Activated CD8-positive, alpha-beta T cell treated with anti-CD3 and anti-CD28 coated beads for 36 hours (primary cell): ENCODE measurements at places on chromosomes 7 and 10. TPM values are rescaled to one million over a fixed set of nuclear protein-coding genes. Genes with fewer than 3 reads are reported as not detected.

GRCh38 chr7:27846388-27846787, 106.4 kb downstream of the TAX1BP1 start:
- no peak overlapping the region for H3K4me3 ChIP-seq
- no peak for DNase-seq
- H3K36me3 ChIP-seq = no peaks in the 10 kb centered on the region

- no peak overlapping the region for H3K4me3 ChIP-seq
- H3K36me3 ChIP-seq = peaks cover 2% of the 10 kb centered on the region
- H3K4me1 ChIP-seq = no peaks in the 10 kb centered on the region
- H3K27me3 ChIP-seq = no peaks in the 10 kb centered on the region
- no peak for DNase-seq
These were observed 18.9 kb downstream of the BHLHA15 start for GRCh38 chr7:98229991-98230745.

The GRM3 gene
- total RNA-seq = not detected

- peaks cover 29% of the 10 kb centered on the region for H3K27me3 ChIP-seq
- no peak overlapping the region for H3K4me3 ChIP-seq
- DNase-seq = peak; percentile 61
- no peaks in the 10 kb centered on the region for H3K36me3 ChIP-seq
These were observed 2.7 kb upstream of the PDGFA start for GRCh38 chr7:522071-522950.

The OR6B1 gene
- total RNA-seq = not detected

The APBB1IP gene
- 64.8 TPM for total RNA-seq

DNA sequence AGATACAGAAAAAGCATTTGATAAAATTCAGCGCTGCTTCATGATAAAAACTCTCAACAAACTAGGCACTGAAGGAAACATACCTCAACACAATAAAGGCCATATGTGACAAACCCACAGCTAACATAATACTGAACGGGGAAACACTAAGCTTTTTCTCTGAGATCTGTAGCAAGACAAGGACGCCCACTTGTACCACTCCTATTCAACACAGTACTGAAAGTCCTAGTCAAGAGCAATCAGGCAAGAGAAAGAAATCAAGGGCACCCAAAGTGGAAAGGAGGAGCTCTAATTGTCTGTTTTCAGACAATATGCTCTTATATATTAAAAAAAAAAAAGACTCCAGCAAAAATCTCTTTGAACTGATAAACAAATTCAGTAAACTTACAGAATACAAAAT, 13.3 kb downstream of the DIP2C start:
- H3K36me3 ChIP-seq = no peaks in the 10 kb centered on the region
- H3K4me1 ChIP-seq = peaks cover 7% of the 10 kb centered on the region
- H3K27me3 ChIP-seq = peaks cover 5% of the 10 kb centered on the region
- no peak overlapping the region for H3K4me3 ChIP-seq
- no peak for DNase-seq
- no peak overlapping the region for H3K27ac ChIP-seq

DNA sequence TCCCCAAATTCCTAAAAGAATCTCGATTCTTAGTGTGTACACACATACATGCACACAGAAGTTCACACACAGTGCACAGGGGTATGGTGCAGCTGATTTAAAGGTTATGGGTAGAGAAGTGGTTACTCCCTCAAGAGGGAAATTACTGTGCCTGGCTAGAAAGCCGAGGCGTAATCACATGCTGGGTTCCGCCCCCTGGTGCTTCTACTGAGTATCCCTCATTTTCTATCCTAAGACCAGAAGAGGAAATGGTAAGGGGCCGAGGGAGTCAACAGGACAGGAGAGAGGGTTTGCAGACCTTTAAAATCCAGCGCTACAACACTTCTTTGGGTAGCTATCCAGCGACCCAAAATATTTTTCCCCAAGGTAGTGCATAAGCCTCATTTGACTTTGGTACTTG, 147.3 kb upstream of the TMEM196 start:
- H3K27ac ChIP-seq = no peak overlapping the region
- no peaks in the 10 kb centered on the region for H3K4me1 ChIP-seq
- no peaks in the 10 kb centered on the region for H3K27me3 ChIP-seq
- no peaks in the 10 kb centered on the region for H3K36me3 ChIP-seq
- no peak for DNase-seq

The WDFY4 gene
- 0.90 TPM for total RNA-seq

The DPP6 gene
- not detected for total RNA-seq

DNA sequence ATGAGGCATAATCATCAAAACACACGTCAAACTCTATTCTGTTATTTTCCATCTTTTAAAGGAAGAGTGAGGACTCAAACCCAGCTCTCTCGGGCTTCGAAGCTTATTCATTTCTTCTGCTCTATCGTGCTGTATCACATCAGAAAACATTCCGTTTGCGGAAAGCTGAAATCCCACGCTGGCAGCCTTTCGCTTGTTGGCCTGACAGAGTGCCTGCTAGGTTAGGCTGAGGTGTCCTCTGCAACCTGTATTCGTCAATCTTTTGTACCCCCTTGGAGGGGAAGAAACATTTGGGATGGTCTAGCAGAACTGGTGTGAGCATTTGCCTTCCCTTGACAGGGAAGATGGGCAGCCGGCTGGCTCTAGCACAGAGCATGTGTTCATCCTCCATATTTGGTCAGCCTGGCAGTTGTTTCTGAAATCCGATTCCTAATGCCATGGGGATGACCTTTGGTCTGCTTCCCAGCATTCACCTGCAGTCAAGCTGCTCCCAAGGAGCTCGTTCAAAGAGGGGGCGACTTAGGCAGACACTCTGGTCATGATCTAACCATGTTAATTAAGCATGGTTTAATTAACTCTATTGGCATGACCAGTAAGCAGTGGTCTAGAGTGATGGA, 55.2 kb downstream of the TACC2 start:
- H3K27ac ChIP-seq = no peak overlapping the region
- no peaks in the 10 kb centered on the region for H3K4me1 ChIP-seq
- peaks cover 4% of the 10 kb centered on the region for H3K27me3 ChIP-seq
- no peak for DNase-seq
- H3K36me3 ChIP-seq = no peaks in the 10 kb centered on the region
- no peak overlapping the region for H3K4me3 ChIP-seq

GRCh38 chr7:73451780-73452398, 18.3 kb downstream of the FZD9 start:
- peaks cover 60% of the 10 kb centered on the region for H3K36me3 ChIP-seq
- no peak overlapping the region for H3K4me3 ChIP-seq
- no peak overlapping the region for H3K27ac ChIP-seq
- DNase-seq = no peak
- H3K27me3 ChIP-seq = no peaks in the 10 kb centered on the region

GRCh38 chr7:5234852-5235831, 45.1 kb downstream of the WIPI2 start:
- no peak overlapping the region for H3K4me3 ChIP-seq
- peaks cover 10% of the 10 kb centered on the region for H3K27me3 ChIP-seq
- H3K36me3 ChIP-seq = peaks cover 10% of the 10 kb centered on the region
- peak; percentile 11 for DNase-seq
- no peak overlapping the region for H3K27ac ChIP-seq
- peaks cover 45% of the 10 kb centered on the region for H3K4me1 ChIP-seq

The SCRN1 gene
- 14.7 TPM for total RNA-seq

DNA sequence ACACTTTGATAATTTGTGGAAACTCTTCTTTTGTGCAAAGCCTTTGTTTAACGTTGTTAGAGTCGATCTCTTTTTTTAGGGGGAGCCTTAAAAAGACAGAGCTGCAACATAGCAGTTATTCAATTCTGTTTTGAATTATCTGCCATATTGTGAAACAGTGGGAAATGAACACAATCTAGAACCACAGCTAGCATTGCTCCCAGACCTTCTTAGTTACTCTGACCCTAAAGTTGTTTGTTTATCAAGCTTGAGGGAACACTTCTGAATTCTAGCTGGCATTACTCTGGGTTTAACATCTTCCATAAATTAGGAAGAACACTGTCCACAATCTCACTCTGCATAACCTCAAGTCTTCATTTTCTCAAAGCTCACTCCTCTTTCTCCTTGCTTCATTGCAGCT, 217.7 kb downstream of the PRKG1 start:
- H3K4me3 ChIP-seq = no peak overlapping the region
- no peaks in the 10 kb centered on the region for H3K27me3 ChIP-seq
- no peaks in the 10 kb centered on the region for H3K36me3 ChIP-seq
- no peak overlapping the region for H3K27ac ChIP-seq
- H3K4me1 ChIP-seq = no peaks in the 10 kb centered on the region

GRCh38 chr10:107427016-107427415, 262.5 kb upstream of the SORCS1 start:
- H3K27ac ChIP-seq = no peak overlapping the region
- no peaks in the 10 kb centered on the region for H3K4me1 ChIP-seq
- no peaks in the 10 kb centered on the region for H3K27me3 ChIP-seq
- H3K36me3 ChIP-seq = no peaks in the 10 kb centered on the region

The C10orf71 gene
- not detected for total RNA-seq

DNA sequence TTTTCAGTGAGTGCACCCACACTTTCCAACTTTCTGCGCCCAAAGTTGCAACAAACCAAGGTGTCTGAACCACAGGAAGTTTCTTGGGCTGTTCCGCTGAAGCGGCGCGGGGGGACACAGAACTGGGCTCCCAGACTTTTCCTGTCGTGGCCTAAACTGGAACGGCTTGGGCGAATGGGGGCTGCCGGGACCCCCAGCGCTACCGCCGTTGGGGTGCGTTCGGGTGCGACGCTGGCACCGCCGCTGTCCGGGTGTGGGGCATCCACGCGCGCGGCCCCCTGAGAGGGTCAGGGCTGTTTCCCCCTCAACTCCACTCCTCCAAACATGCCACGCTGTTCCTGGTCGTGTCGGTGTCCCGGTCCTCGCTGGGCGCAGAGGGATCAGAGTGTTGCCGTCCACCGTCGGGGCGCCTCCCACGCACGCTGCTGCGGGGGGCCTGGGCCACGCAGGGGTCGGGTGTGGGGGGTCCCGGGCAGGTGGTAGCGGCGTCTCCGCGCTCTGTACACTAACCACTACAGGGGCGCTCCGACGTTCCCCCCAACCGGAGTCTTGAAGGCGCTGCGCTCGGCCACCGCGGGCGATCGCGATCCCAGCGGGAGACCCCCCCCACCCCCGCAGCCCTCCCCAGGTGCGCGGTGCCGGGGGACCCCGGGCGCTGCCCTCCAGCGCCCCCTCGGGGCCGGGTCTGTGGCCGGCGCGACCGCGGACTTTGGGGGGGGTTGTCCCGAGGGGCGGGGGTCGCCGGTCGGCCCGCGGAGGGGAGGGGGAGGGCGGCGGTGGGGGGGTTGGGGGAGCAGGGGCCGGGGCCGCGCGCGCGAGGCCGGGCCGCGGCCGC, 2.2 kb upstream of the CUX1 start:
- H3K27me3 ChIP-seq = no peaks in the 10 kb centered on the region
- H3K36me3 ChIP-seq = no peaks in the 10 kb centered on the region
- peak; percentile 62 for DNase-seq
- H3K4me1 ChIP-seq = peaks cover 21% of the 10 kb centered on the region

DNA sequence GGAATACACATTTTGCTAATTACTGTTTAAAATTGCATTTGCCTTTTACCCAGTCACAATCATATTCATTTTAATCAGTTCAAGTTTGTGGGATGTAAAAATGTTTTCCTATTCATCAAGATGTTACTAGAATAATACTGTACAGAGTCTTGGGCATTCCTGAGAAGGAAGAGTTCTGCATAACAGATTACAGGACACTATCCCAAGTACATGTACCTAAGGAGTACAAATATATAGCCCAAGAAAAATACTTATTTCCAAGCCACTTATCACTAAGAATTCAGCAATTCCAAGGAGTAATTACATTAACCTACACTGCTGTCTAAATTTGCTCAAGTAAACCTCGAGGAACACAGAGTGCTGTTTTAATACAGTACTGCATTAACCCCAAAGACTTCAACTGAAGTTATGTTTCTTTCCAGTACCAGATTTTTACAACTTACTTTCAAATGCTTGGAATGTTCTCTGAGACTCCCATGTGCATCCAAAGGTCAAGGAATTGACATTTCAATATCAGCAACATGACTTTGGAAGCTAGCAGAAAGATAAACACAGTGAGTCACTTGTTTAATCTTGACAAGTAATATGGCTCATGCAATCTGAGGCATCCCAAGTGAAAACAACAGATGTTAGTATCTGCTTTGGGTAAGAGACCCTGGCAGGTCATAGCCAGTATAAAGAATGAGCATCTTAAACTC, 125.4 kb upstream of the BET1 start:
- H3K4me1 ChIP-seq = no peaks in the 10 kb centered on the region
- no peak for DNase-seq
- no peaks in the 10 kb centered on the region for H3K36me3 ChIP-seq

The STRIP2 gene
- 13.1 TPM for total RNA-seq

DNA sequence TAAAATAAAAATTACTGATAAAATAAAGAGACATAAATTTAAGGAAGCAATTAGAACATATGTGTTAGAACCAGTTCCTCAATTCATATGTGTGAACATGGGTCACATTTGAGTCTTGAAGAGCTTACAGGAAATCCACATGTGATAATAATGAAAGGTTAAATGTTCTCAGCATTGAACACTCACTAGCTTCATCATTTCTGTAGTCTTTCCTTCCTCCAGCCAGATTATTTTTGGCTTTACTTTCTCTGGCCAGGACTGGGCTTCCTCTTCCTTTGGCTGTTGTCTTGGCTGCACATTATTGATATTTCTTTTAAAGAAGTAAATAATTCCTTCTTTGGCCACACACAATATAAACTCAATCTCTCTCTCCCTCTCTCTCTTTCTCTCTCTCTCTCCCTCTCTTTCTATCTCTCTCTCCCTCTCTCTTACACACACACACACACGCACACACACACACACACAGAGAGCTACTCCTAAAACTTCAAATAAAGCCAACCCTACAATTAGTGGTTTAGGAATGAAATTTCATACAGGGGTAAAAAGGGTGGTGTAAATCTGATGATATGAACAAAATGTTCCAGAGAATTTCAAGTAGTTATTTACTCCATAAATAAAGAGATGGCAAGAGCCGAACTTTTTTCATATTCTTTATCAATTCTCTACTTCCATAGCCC, 171.2 kb downstream of the REEP3 start:
- peaks cover 2% of the 10 kb centered on the region for H3K27me3 ChIP-seq
- no peaks in the 10 kb centered on the region for H3K36me3 ChIP-seq
- H3K4me3 ChIP-seq = no peak overlapping the region
- DNase-seq = no peak

The FANK1 gene
- 0.45 TPM for total RNA-seq

GRCh38 chr10:79098596-79099015, 29.8 kb downstream of the ZMIZ1 start:
- H3K4me3 ChIP-seq = no peak overlapping the region
- no peaks in the 10 kb centered on the region for H3K36me3 ChIP-seq
- peaks cover 28% of the 10 kb centered on the region for H3K4me1 ChIP-seq
- H3K27me3 ChIP-seq = no peaks in the 10 kb centered on the region
- no peak overlapping the region for H3K27ac ChIP-seq
- no peak for DNase-seq

- no peak for DNase-seq
- H3K27me3 ChIP-seq = peaks cover 3% of the 10 kb centered on the region
- peaks cover 35% of the 10 kb centered on the region for H3K4me1 ChIP-seq
- no peaks in the 10 kb centered on the region for H3K36me3 ChIP-seq
These were observed 39.9 kb downstream of the RBM17 start for GRCh38 chr10:6128591-6129251.

The RBM20 gene
- 0.72 TPM for total RNA-seq

GRCh38 chr7:75611557-75612178, 119.5 kb downstream of the SPDYE5 start:
- DNase-seq = no peak
- no peaks in the 10 kb centered on the region for H3K36me3 ChIP-seq
- peaks cover 2% of the 10 kb centered on the region for H3K4me1 ChIP-seq
- no peak overlapping the region for H3K27ac ChIP-seq
- no peaks in the 10 kb centered on the region for H3K27me3 ChIP-seq
- no peak overlapping the region for H3K4me3 ChIP-seq
